ENCODE measurements at places on chromosomes 2 and 18.

DNA sequence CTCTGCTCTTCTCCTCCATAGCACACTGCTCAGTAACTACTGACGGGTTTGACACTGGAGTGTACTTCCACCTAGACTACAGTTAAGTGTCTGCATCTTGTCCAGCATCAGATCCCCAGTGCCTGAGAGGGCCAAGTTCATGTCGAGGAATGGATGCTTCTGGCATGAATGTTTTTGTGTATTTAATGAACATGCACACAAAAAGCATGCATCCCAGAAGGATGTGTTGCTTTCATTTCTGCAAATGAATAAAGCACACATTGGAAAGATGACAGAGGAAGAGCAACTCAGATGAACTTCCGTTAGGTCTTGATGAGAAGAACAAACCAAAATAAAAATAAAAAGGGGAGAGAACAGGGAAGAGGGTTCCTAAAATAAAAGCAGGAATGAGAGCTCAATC, 27.9 kb downstream of the C2orf49 start:
- DNase-seq, result no peak

DNA sequence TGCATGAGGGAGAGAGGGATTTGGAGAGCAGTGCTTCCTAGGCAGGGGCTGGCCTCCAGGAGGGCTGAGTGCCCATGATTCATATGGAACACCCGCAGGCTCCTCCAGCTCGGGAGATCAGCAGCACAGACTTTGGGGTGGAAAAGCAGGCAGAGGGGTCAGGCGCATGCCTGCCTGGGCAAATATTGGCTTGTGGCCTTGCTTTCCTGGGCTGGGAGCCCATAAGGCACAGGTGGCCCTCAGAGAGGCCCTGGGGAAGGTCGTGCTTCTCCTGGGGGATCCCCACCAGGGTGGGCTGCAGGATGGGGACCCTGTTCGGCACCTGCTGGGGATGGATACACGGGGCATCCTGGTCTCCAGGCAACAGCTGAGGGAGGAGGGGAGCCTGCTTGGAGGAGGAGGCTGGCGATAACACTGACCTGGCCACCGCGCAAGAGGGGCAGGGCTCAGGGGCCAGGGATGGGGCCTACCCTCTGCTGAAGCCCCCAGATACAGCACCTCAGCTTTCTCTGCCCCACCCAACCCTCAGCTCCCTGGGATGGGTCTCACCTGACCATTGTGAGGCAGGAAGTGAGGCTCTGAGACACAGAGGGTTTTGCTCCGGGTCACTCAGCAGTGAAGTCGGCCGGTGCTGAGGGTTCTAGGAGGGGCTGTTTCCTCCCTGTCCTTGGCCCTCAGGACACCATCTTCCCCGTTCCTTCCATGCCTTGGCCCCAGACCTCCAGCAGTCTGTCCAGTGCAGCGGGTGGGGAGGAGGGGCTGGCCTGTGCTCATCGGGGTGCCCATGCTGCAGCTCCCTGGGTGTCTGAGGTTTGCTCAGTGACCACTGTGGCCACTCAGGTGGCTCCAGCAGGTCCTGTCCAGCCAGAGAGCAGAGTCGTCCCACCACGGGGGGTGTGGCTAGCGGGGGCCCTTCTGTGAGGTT, 12.0 kb downstream of the AQP12A start:
- DNase-seq, result no peak

GRCh38 chr2:47034973-47035609, 119.5 kb upstream of the MCFD2 start:
- DNase-seq, result peak; percentile 39

DNA sequence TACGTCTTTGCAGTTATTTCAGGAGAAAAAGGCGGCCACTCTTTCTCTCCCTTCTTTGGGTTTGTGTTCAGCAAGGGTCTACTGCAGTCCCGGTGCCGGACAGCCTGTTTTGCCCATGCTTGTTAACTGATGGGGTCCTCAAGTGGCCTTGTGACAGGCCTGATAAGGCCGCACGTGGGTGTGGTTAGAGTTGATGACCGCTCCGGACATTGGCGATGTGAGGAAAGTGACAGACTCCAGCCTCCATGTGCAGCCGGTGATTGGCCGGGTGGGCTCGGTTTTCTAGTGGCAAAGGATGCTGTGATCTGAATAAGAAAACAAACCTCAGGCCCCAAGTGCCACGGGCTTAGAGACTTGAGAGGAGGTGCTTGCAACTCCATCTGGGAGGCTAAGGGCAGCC, 15.6 kb downstream of the HPCAL1 start:
- DNase-seq, result no peak

DNA sequence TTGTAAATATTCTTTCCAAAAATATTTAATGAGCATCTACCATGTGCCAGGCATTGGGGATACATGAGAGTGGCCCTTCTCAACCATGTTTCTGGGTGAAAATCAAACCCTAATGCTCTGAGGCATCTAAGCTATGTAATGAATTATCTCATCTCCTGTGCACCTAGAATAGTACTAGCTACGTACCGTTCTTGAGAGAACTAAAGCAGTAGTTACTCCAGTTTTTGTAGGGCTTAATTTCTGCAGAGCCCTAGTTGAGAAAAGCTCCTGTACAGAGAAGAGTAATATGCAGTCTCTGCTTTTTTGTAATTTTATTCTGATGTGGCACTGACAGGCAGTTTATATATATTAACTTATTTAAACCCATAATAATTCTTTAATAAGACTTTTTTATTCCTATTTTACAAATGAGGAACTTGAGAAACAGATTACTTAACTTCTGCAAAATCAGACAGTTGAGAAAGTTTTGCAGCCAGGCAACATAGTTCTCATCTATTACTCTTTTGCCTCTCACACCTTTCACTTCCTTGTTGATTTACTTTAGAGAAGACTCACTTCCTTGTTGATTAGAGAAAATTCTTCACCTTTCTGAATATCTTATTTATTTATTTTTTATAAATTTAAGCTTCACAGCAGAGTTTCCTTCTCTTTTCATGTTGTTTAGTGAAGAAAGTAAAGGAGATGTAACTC, 3.1 kb downstream of the SPOPL start:
- DNase-seq, result no peak

- no peak for DNase-seq
These were observed 46.2 kb downstream of the FAM168B start for GRCh38 chr2:131046918-131047652.

- no peak for DNase-seq
These were observed 33.2 kb downstream of the B3GNT2 start for GRCh38 chr2:62229082-62229605.

DNA sequence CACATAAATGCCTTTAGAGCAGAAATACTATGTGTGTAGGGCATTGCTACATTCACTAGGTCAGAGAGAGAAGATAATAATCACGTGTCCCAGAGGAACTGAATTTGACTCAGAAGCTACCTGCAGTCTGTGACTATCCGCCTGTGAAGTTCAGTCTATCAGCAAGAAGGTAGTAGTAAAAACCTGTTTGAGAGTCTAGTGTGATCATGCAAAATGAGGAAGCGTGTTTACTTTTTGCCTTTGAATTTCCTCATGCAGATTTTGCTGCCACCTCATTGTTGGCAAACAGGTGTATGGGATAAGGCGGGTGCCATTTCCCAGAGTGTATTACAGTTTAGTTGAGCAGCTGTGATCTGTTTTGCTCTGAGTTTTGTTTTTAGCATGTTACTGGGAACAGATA, 403.9 kb upstream of the FANCL start:
- no peak for DNase-seq

DNA sequence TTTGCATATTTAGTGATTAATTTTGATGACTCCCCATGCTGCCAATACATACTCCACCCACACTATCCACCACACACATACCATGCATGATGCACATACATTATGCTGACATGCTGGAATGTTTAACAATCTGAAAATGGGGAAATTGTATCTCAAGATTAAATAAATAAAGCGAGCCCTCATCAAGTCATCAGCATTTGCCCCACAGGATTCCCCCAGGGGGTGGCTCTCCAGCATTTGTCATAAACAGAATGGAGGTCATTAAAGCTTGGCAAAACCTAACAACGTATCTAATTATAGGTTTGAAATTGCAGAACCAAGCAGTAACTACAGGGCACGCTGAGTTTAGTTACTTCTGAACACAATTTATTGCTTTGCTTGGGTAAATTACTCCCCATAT, 141.2 kb upstream of the TACR1 start:
- no peak for DNase-seq

GRCh38 chr2:86305915-86306254, 31.5 kb downstream of the REEP1 start:
- DNase-seq, result no peak

DNA sequence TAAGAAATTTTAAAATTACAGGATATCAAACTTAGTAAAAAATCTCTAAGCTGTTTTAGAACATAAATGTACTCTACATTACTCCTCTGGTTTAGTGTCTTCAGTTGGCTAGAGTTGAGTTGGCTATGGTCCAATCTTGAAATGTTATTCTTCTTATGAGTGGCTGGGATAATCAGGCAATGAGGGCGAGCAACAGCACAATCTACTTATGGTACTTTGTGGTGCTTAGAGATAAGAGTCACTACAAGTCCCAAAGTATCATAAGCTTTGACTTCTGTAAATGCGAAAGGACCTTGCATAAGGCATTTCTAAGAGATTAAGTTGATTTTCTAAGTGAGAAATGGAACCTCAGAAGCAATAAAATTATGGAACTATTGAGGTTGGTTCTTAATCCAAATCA, 361.7 kb downstream of the GPD2 start:
- no peak for DNase-seq

DNA sequence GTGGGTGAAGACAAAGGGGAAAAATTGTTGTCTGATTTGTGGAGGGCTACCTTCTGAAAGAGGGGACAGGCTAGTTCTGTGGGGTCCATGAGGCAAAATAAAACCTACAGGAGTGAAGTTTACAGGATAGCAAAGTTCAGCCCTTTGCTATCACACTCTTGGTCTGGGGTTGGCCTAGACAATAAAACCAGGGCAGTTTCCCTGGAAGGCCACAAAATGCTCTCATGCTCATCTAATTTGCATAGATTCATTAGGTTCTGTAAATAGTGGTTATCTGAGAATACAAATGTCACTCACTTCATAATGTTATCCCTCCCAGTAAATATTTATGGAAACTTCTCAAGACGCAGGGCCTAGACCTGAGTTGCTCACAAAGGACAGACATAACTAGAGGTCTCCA, 63.6 kb downstream of the INSIG2 start:
- no peak for DNase-seq

- DNase-seq, result no peak
These were observed 111.7 kb upstream of the RIOK3 start for GRCh38 chr18:23341383-23341782.

DNA sequence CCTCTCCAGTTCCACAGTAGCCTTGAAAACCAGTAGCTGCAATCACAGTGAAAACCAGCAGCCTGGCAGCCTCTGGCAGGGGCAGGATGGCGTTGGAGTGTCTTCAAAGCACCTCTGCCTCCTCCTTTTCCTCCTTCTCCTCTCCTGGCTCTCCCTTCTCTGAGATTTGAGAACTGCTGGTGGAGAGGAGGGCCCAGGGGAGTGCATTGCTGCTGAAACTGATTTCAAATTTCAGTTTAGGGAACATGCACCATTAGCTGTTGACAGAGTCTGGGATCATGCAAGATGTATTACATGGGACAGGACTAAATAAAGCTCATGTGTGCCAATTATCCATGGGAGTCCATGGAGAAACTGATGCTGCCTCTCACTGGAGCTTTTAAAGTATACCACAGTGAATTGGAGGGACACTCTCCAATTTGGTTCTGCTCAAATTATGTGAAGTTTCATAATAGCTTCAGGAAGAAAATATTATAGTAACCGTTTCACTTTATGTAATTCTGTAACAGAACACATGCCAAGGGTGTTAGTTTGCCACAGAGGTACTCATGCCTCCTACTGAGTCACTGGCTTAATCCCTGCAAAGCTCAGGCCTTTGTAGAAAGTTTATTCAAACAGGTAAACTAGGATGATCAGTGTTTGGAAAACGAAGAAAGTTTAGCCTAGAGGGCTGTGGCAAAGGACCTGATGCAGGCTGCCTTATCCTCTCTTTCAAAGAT, 146.1 kb downstream of the PRPF40A start:
- DNase-seq, result no peak

- no peak for DNase-seq
These were observed 73.1 kb upstream of the RMDN2 start for GRCh38 chr2:37851828-37852584.

GRCh38 chr18:75183524-75183923, 25.4 kb downstream of the PTGR3 start:
- no peak for DNase-seq

- no peak for DNase-seq
These were observed 88.9 kb upstream of the CRIM1 start for GRCh38 chr2:36266536-36267121.

DNA sequence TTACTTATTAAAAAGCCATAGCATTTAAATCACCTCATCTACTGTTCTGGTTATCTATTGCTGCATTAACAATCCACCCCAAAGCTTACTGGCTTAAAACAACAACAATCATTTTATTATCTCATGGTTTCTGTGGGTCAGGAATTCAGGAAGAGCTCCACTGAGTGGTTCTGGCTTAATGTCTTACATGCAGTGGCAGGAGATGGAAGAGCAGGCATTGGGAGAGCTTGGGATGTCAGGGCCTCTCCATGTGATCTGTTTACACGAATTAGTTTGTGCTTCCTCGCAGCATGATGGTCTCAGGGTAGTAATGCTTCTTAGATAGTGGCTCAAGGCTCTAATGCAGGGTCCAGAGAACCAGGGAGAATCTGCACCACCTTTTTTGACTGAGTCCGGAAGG, 14.4 kb upstream of the REL start:
- DNase-seq, result no peak

- no peak for DNase-seq
These were observed 35.2 kb downstream of the SETBP1 start for GRCh38 chr18:44715842-44716241.

- no peak for DNase-seq
These were observed 120.2 kb upstream of the ZNF516 start for GRCh38 chr18:76615065-76615733.

- no peak for DNase-seq
These were observed 686.8 kb downstream of the ZEB2 start for GRCh38 chr2:143833015-143833660.
